Stimulated activated CD4-positive, alpha-beta T cell treated with anti-CD3 and anti-CD28 coated beads, TNF-alpha, amount 100 ng/mL, for 48 hours (primary cell): ENCODE measurements at places on chromosomes 16 and 17.

DNA sequence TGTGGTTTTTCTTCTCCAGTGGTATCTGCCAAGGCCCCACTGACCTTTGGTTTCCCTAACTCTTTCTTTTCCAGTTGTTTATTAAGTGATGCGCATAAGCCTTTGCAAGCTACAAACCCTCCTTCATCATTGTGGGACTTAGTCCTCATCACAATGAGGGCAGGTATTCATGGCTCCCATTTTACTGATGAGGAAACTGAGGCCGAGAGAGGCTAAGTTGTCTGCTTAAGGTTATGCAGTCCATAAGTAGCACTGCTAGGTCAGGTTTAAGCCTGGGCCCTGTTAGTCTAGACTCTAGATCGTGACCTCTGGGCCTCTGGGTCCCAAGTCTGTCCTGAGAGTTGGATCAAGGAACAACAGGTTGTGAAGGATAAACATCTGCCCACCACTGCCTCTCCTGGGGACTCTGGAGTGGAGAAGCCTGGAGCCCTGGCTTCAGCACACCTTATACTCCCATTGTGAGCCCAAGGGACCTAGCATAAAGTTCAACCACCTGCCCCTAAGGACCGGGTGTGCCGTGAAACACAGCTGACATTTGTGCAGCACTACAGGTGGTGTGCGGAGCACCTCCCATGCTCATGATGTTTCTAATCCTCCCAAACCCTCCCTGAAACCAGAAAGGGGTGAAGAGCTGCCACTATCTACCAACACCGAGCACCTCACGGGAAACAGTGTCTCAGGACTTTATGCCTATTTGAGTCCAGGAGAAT, 5.2 kb upstream of the KCNH6 start:
- no peak for DNase-seq

GRCh38 chr17:43521389-43521788, 24.8 kb downstream of the ETV4 start:
- DNase-seq = no peak

GRCh38 chr16:58428621-58429542, 36.6 kb downstream of the GINS3 start:
- no peak for DNase-seq

DNA sequence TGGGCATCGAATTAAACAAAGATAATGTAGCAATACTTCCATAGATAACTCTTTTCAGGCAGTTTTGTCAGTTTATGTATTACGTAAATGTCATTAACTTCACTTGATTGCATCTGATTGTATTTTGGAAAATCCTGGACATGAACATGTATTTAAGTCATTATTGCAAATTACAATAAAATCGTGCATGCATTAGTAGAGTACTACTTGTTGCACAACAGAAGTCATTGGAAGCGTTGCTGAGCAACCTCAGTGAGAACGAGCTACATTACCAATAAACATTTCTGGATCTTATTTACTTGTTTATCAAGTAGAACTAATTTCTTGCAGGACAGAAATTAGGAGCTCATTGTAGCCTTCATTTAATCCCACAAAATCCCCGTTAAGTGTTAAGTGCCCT, 6.6 kb downstream of the UNK start:
- DNase-seq = no peak

- no peak for DNase-seq
Observed at GRCh38 chr17:30505868-30506417, 28.7 kb downstream of the GOSR1 start.

GRCh38 chr16:30068333-30068732, 2.8 kb downstream of the ALDOA start:
- DNase-seq = no peak

- DNase-seq = no peak
Observed at GRCh38 chr17:31697838-31698237, 161.2 kb downstream of the COPRS start.

- DNase-seq = no peak
Observed at GRCh38 chr17:64565563-64565962, 58.8 kb downstream of the CEP95 start.

GRCh38 chr17:42142371-42142896, 12.4 kb downstream of the RAB5C start:
- DNase-seq = no peak

DNA sequence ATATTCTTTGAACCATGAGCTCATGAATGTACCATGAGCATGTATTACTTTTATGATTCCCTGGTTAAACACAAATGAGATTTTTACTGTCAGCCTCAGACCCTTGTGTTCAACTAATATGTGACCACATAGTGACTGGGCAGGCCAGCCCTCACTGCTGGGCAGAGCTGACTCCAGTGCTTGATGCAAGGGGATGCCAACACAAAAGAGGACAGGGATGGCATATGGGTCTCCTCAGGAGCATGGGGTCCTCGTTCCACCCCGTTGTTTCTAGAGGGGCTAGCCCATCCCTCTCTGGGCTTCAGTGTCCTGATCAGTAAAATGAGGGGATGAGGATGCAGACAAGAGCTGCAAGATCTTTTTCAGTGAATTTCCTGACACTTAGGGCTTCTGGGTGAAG, 19.3 kb downstream of the CFAP20 start:
- no peak for DNase-seq

- DNase-seq = no peak
Observed at GRCh38 chr16:83266848-83267553, 540.8 kb upstream of the HSBP1 start.

DNA sequence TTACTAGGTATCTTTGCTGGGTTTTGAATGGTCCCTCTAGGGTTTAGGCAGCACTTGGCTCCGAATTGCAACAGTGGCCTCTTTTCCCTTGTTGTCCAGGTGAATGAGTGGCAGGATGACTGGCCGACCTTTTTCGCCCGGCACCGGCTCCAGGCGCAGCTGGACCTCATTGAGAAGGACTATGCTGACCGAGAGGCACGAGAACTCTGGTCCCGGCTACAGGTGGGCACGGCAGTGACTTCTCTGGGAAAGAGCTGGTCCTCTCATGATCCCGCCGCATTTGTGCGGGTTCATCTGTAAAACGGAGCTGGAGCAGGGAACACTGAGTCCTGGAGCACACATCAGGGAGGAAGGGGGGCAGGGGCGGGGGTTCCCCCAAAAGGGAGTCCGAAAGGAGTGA, 3.1 kb upstream of the TBCD start:
- no peak for DNase-seq

DNA sequence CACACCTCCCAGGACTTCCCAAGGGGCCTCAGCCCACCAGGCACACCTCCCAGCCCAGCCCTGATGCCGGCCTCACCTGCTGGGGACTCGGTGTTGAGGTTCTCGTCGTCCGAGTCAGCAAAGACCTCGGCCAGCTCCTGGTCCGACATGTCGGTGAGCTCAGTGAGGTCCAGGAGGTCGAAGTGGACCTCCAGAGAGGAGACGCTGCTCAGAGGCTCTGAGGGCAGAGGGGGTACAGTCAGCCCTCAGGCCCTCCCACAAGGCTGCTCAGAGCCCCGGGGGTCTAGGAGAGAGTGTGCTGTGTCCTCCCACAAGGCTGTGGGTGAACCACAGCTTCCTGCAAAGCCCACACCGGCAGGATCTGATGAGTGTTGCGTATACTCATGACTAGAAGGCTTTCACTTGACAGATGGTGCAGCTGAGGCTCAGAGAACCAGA, 10.5 kb downstream of the DBNDD1 start:
- peak; percentile 54 for DNase-seq

GRCh38 chr16:85641776-85642176, 28.7 kb downstream of the GSE1 start:
- no peak for DNase-seq

DNA sequence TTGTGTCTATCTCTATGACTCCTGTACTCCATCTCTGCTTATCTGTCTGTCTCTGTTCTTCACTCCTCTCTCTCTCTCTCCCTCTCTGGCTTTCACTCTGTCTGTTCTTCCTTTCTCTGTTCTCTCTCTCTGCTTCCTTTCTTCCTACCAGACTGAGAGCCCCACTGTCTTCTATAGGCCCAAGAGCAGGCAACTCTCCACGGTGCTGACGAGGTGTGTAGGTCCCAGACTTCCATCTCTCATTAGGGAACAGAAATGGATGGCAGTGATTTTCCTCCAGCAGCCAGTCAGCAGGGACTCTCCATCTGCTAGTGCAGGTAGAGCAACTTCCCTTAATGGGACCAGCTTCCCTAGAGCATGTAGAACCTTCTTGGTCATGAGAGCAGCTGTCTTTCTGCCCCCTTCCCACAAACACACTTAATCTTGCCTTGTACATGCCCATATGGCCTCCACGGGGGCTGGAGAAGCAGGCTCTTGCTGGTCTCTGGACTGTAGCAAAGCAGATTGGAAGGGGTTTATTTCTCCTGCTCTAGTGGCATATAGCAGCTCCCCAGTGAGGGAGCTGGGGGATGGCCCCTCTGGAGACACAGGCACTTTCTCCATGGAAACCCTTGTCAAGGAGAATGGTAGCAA, 47.8 kb upstream of the NLRP1 start:
- DNase-seq = no peak

- DNase-seq = no peak
Observed at GRCh38 chr16:30867747-30868146, 26.1 kb downstream of the BCL7C start.

DNA sequence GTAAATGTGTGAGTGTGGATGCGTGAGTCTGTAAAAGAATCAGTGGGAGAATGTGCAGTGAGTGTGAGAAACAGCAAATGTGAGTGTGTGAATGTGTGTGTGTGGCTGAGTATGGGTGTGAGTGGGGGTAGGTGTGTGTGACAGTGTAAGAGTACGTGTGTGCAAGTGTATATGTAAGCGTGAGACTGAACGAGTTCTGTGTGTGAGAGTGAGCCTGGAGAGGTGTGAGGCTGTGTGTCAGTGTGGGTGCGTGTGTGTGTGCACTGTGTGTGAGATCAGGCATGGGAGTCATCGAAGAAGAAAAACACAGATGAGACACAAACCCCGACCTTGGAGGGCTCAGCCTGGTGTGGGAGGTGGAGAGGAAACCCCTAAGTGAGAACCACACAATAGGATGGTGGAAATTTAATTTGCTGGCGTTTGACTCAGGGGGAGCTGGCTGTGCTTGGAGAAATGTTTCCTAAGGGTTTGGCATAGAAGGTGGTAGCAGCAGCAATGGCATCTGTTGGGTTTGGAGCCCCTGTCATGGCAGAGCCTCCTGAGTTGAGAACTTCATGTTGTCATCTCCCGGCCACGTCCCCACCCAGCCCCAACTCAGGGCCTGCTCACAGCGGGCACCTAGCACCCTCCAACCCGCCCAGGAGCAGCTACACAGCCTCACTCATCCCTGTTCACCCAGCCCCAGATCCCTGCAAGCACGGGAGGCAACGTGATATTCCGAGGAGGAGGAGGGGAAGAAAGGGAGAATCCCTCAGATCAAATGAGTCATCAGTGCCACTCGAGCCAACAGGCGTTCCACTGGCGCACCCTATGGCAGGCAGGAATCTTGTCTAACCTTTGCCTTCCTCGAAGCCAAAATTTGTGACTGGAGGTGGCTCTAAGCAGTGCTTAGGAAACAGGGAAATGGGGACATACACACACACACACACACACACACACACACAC, 14.3 kb upstream of the NUBP1 start:
- DNase-seq = no peak

- no peak for DNase-seq
Observed at GRCh38 chr17:66795486-66795885, 39.4 kb upstream of the CACNG5 start.

DNA sequence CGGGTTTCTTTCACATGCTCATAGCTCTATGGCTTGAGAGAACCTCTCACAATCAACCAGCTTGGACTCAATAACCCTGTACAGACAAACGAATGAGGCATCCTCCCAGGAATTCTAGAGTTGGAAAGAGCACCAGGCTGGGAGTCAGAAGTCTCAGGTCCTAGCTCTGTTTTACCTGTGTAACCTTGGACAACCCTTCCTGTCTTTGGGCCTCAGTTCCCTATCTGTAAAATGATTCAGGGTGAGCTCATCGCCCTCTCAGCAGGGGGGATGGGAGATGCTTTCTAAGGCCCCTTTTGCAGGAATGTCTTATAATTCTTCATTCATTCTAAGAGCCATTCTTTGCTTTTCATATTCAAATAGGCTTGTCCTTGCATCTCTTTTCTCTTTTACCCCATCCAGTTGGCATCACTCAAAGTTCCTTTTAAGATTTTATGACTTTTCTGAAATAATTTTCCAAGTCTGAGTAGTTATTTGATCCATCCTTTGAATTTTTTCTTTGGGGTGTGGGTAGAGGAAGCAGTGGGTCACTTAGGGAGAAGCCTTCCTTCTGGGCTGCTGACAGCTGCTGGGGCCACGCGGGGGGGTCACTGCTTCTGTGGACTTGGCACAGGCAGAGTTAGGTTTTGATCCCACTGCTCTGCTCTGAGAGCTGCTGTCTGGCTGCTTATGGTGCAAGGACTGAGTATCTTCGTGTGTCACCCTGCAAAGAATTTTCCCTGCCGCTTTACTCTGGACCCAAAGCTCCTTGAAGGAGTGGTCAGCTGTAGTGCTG, 102.7 kb downstream of the UTP18 start:
- DNase-seq = no peak

GRCh38 chr17:75604034-75604695, 16.6 kb downstream of the MYO15B start:
- DNase-seq = no peak

DNA sequence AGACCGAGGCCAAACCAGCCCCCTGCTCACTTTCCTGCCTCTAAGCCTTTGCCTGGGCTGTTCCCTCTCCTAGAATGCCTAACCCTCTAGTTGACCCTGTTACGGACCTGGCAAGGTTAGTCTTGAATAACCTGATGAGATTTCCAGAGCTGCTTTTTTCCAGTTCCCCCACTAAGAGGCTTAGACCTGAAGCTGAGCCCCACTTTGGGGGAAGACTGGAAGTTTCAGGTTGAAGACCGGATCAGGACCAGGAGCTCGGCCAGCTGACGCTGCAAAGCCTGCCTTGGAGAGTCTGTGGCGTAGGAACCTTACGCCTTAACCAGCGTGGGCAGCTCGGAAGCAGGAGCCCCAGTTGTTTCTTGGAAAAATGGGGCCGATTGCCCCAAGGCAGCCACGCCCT, 129.8 kb downstream of the OR1D5 start:
- DNase-seq = no peak

DNA sequence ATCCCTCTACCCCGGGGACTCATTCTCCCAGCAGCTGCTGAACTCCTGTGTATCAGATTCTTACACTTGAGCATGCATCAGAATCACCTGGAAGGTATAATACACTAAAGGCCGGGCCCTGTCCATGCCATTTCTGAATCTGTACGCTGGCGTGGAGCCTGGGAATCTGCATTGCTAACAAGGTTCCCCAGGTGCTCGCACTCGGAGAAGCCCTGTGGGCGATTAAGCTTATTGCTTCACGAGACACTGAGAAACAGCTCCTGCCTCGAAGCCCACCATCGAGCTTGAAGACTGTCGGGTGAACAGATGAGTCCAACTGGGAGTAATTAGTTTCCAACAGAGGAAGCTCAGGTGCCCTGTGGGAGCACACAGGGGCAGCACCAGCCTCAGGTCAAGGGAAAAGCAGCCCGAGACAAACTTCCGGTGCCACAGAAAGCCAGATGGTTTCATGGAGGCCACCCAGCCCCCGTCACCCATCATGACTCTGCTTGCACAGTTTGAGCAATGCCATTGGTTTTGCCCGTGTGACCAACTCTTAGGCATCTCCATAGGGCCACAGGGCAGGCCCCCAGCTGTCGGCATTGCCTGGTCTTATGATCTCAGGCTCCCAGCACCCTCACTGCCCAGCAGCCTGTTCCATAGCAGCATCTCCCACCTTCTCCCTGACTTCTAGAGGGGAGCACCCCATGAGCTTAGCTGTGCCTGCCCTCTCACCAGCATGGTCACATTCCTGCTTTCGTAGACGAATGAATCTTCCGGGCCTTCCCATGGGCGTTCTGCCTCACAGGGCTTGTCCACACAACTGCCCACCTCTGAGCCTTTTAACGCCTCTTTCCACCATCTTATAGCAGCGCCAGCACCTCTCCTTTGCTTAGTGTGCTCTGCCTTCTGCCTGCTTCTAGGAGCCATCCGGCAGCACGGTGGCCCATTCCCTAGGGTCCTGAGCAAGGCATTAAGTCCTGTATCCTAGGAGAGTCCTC, 10.9 kb downstream of the CTRB2 start:
- no peak for DNase-seq

GRCh38 chr16:680625-680945, 375 bp downstream of the STUB1 start:
- no peak for DNase-seq
